ENCODE measurements at places on chromosomes 5 and 9.
A peak's percentile ranks its signal among the peaks of the same experiment; 100 is the strongest.

DNA sequence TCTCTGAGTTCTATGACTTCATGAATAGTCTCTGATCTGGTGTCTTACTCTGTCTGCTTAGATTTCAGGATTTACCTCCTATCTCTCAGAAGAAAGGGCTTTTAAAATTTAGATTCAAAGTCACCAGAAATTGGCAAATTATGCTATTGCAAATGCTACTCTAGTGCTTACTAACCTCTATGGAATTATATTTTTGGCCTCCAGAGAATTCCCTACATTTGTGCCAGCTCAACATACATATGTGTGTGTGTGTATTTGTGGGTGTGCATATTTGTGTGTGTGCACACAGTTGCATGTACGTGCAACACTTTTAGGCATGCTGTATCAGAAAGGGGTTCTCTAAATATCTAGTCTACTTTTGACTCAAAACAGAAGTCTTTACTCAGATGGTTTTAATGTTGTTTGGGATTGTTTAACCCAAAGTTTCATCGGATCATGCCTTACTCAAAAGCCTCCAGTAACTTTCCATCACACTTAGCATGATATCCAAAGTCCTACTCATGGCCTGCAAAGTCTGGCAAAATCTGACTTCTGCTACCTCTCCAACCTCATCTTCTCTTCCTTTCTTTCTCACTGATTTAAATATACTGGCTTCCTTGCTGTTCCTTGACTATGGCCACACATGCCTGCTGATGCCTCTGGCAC lies 147.6 kb upstream of the NR3C1 start:
- no peak for DNase-seq

- DNase-seq = no peak
These were observed 18.7 kb downstream of the DAPK1 start for GRCh38 chr9:87516222-87516925.

- no peak for DNase-seq
These were observed 8.7 kb downstream of the LHX6 start for GRCh38 chr9:122219856-122220672.

DNA sequence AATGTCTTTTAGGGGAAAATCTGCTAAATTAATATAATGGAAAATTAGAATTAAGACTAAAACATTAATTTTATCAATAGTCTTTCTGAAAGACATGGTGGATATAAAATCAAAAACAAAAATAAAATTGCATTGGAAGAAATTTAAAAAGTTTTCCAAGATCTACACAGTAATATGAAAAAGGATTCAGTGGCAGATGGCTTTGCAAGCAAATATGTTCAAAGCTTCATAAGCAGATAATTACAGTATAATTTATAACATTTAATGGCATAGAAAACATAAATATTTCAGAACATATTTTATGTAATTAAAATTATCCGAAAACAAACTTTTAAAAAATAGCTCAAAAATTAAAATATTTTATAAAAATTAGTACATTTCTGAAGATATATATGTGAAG lies 512.4 kb upstream of the CYLC2 start:
- no peak for DNase-seq

GRCh38 chr5:83428890-83429289 lies 42.7 kb upstream of the VCAN start:
- DNase-seq = no peak

- DNase-seq = no peak
These were observed 190.6 kb downstream of the ISL1 start for GRCh38 chr5:51573835-51574234.

- no peak for DNase-seq
These were observed 188.2 kb downstream of the TRIO start for GRCh38 chr5:14331386-14331781.

GRCh38 chr9:77453825-77454647 lies 194.1 kb downstream of the GNA14 start:
- DNase-seq = no peak

DNA sequence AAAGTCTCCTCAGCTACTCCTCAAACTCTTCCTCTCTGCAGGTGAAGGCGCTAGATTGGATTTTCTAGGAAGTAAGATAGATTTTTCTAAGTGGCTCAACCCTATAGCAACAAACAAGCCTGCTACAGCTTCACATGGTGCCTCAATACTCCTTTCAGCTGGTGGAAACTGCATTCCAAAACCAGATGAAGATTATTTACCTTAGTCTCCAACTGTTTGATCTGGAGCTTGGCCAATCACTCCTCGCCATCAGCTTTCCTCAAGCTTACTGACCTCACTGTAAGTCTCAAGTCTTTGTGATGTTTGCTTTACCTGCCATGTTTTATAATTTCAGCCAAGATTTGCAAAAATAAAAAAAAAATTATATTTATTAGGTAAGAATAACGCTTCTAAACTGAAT lies 622.4 kb downstream of the CHSY3 start:
- no peak for DNase-seq

- peak; percentile 2 for DNase-seq
These were observed 267.0 kb upstream of the TYRP1 start for GRCh38 chr9:12425878-12426864.

GRCh38 chr9:17342696-17343095 lies 207.9 kb downstream of the CNTLN start:
- no peak for DNase-seq

DNA sequence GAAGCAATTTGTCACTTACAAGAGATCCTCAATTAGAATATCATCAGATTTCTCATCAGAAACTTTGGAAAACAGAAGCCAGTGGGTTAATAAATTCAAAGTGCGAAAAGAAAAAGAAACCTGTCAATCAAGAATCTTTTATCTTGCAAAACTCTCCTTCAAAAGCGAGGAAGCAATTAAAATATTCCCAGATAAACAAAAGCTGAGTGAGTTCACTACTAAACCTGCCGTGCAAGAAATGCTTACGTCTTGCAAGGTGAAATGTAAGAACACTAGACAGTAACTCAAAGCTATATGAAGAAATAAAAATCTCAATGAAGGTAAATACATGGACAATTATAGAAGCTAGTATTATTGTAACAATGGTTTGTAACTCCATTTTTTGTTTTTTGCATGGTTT lies 62.8 kb upstream of the IL33 start:
- DNase-seq = no peak

- DNase-seq = no peak
These were observed 228.0 kb downstream of the DCP2 start for GRCh38 chr5:113204525-113205161.

GRCh38 chr9:104177676-104178075 lies 83.6 kb downstream of the SMC2 start:
- DNase-seq = no peak

GRCh38 chr5:87053146-87053545 lies 214.5 kb upstream of the RASA1 start:
- DNase-seq = no peak

- DNase-seq = no peak
These were observed 138.3 kb downstream of the ZDHHC21 start for GRCh38 chr9:14554886-14555285.

DNA sequence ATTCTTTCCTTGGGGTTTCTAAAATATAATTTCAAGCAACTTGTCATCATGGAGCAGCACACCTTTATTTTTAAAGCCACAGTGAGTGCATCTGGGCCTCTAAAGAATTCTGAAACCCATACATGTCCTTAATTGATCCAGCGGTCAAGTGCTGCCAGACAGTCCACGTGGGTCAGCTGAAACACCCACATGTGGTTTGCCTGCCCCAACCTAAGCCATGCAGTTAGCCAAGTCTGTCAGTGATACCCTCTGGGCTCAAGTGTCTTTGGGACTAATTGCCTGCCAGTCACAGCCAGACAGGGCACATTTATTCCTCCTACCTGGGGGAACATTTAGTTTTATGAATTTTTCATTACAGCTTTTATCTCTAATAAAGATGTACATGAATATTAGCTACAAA lies 291.4 kb upstream of the SLC30A5 start:
- DNase-seq = no peak

DNA sequence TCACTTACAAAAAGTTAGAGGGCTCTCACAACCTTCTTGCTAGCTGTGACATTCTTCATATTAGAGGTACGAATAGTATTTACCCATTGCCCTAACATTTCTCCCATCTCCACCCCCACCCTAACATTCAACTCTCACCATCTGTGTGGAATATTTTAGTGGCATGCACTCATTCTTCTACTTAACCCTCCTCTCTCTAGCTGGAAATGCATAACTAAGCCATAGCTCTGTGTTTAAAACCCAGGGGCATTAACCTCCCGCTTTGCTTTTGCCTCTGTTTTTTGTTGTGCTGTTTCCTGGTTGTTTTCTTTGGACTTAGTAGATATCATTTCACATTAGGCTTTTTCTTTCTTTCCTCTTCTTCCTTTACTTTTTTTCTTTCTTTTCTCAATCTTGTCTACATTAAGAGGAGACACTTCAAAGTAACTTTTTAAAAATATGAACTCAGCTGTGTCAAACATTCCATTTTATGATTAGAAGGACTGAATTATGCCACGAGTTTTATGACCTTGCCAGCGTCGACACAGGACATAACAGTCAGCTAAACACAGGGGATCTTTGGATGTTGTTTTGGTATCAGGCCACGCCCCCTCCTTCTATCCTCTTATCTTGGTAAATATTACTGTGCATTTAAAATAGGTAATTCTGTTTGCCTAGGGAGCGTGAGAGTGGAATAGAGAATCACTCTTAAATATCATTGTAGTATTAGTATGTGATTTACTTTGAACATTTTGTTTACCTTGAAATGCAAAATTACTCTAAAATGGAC lies 236.0 kb downstream of the CD180 start:
- peak; percentile 72 for DNase-seq

GRCh38 chr5:124292322-124292855 lies 454.1 kb downstream of the ZNF608 start:
- no peak for DNase-seq

DNA sequence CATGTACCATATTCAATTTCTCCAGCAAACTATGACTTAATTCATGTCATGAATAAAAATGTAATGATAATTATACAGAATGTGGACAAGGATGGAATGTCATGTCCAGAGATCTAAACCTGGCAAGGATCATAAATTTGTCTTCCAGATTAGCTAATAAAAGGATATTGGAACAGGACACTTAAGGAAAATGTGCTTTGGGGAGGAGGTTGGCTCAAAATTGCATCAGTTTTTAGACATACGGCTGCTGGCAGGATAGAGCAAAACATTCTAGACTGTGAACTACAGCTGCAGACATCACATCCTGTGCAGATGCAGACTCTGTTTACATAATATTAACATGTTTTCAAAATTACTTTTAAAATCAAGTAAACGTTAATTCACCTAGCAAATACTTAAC lies 248.4 kb downstream of the TLR4 start:
- DNase-seq = no peak

DNA sequence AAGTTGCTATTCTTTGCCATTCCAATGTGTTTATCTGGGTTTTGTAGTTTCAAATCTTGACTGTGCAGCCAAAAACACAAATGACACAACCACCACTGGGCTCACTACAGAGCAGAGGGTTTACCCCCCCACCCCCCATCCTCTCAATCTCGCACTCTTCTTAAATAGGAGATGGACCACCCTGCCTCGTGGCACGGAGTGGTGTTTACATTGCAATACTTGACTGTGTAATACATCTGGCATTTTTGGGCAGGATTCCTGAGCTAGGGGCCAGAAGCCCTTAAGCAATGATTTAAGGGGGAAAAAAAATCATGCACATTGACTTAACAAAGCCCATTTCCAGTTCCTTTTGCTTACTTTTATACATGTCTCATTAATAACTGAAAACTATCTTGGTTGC lies 19.0 kb downstream of the PTCH1 start:
- DNase-seq = no peak

DNA sequence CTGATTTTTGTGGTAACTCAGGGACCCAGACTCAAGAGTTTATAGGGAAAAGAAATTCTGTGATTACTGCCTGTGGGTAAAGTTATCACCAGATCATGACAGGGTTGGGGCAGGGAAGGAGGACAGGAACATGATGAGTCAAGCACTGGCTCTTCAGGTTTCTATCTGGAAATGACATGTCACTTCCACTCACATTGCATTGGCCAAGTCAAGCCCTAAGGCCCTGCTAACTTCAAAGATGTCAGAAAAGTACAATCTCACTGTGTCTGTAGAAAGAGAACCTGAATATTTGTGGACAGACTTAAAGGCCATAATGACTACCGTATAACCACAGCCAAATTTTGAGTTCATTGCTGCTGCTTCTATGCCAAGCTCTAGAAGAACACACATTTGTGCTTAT lies 187.7 kb downstream of the TLE4 start:
- no peak for DNase-seq

- no peak for DNase-seq
These were observed 73.0 kb downstream of the C9orf85 start for GRCh38 chr9:71984403-71984802.

- DNase-seq = no peak
These were observed 409.9 kb downstream of the BRINP1 start for GRCh38 chr9:118959366-118959765.

- no peak for DNase-seq
These were observed 106.5 kb upstream of the PRDM9 start for GRCh38 chr5:23400951-23401350.
